ENCODE measurements at places on chromosomes 5 and 9.

- no peak for DNase-seq
Observed at GRCh38 chr9:68532131-68532530, 8.6 kb downstream of the TMEM252 start.

- no peak for DNase-seq
Observed at GRCh38 chr9:117413346-117414219, 1.3 kb downstream of the ASTN2 start.

DNA sequence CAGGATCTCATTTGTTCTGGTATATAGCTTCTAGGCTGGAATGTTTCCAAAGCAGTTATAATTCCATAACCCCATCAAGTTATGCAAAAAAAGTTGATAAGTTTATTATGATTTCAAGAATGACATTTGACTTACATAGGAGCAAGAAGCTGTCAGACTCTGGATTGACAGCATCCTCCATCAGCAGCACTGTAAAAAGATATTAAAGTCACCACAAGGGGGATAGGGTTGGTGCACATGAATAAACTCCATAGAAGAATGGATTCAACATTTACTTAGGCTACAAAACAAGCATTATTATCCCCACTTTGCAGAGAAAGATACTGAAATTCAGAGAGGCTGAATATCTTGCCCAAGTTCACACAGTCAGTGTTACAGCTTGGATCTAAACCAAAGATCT is 208.9 kb upstream of the SLC30A5 start:
- peak; percentile 16 for DNase-seq

- DNase-seq = no peak
Observed at GRCh38 chr9:90830977-90831376, 29.4 kb downstream of the SYK start.

DNA sequence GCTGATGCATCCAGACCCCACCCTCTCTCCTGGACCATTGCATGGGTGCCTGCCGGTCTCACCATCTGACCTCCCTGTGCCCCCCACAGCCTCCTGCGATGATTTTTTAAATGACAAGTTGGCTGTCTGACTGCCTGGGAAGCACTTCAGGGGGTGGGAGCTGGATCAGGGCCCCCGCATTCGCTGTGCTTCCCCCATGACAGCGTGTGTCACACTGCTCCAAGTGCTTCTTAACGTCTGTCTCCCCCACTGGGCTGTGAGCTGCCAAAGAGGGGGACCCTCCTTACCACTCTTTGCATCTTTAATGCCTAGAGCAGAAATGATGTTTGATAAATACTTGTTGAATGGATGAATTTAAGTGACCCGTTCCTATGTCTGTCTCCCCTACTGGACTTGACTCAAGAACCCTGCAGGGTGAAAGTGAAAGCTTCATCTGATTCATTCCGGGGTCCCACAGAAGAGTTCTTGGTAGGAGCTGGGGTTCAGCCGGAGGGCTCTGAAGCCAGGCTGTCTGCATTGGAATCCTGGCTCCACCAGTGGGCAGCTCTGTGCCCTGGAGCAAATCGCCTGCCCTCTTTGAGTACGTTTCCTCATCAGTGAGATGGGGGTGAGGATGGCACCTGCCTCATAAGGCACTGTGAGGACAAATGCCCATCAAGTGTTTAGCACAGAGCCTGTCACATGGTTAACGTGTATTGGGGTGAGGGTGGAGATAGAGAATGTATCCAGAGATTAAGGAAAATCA is 7.6 kb upstream of the EGR1 start:
- DNase-seq = no peak

- DNase-seq = no peak
Observed at GRCh38 chr5:18797222-18797621, 1163.0 kb downstream of the TAF11L14 start.

GRCh38 chr9:138072897-138073296 is 195.3 kb downstream of the CACNA1B start:
- DNase-seq = no peak

DNA sequence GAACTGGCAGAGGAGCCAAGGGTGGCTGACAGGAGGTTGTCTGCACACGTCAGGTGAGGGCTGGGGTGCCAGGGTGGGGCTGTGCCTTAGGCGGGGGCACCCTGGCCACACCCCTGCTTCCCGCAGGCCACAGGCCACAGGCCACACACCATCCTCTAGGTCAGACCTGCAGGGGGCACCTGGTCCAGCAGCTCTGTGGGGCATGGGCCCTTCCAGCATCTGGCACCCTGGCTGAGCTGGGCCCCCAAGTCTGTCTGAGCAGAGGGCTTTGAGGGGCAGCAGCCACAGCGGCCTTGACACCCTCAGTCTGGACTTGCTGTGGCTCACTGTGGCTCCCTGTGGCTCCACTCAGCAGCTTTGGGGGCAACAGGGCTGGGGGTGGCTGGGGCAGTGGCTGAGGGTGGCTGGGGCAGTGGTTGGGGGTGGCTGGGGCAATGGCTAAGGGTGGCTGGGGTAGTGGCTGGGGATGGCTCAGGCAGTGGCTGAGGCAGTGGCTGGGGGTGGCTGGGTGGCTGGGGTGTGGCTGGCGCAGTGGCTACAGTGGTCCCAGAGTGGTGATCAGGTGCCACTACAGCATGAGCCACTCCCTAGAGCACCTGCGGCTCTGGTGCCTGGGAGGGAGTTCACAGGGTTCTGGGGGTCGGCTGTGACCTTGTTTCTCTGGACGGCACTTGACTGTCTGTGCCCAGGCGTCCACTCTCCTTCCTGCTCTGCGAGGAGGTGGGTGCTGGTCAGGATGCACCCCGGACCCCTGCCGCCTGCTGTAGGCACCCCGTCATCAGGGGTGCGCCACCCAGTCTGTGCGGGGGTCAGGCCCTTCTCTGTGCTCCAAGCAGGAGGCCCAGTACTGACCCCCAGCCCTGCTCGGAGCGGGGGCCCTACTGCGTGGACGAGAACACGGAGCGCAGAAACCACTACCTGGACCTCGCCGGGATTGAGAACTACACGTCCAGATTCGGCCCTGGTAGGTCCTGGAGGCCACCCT is 27.1 kb downstream of the NKD2 start:
- no peak for DNase-seq

GRCh38 chr5:170485616-170485911 is 18.3 kb upstream of the KCNIP1 start:
- no peak for DNase-seq

GRCh38 chr9:37236822-37237221 is 116.4 kb downstream of the ZCCHC7 start:
- no peak for DNase-seq

DNA sequence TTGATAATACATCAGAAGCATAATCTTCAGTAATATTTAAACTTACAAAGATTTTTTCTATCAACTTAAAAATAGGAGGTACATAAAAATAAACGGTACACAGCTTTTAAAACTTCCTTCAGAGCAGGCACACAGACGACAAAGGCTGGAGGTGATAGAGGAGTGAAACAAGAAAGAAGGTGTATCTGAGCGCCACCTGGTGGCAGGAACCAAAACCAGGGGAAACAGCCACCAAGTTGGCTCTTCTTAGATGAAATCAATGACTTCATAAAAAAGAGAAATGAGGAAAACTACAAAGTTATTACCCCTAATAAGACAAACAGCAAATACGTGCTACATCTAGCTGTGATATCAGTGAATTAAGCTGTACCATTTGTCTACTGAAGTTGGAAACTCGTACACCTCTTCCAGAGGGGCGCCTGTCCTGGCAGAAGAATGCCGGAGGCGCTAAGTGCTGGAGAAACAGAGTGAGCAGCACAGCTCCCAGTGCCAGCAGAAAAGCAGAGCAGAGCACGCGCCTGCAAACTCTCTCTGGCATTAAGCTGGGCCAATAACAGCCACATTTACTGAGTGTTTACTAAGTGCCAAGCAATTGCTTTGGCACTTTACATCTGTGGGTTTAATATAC is 85.9 kb downstream of the SETX start:
- DNase-seq = peak; percentile 72

DNA sequence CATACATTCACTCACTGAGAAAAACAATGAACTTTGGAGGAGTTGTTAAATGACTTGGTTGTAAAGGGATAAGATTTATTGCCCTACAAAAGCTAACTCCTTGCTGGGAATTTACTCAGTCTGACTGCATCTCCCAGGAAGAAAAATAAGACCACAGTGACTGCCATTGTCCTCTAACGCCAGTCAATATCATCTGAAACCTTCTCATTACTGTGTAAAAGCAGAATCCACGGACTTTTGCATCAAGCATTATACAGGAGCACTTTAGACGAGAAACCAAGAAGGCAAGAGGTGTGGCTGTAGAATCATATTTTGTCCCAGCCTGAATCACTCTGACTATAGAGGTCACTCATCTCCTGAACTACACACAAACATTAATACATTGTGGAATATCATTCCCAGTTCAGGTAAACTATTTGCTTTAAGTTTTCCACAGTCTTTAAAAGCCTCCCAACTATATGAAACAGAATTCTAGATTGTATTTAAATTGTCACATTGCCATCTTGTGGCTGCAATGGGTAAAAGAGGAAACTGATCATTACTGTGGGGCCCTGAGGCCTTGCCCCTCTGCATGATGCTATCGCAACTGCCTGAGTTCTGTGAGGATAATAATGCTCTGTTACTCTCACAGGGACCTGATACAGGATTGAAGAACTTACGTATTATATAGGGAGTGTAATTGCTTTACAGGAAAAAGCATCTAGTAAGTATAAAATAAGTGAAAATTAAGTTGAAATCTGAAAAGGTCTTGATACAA is 142.9 kb downstream of the SLCO4C1 start:
- no peak for DNase-seq

GRCh38 chr5:171445644-171446516 is 26.4 kb downstream of the FGF18 start:
- DNase-seq = no peak

- peak; percentile 51 for DNase-seq
Observed at GRCh38 chr9:133148199-133149129, 15.2 kb downstream of the GBGT1 start.

DNA sequence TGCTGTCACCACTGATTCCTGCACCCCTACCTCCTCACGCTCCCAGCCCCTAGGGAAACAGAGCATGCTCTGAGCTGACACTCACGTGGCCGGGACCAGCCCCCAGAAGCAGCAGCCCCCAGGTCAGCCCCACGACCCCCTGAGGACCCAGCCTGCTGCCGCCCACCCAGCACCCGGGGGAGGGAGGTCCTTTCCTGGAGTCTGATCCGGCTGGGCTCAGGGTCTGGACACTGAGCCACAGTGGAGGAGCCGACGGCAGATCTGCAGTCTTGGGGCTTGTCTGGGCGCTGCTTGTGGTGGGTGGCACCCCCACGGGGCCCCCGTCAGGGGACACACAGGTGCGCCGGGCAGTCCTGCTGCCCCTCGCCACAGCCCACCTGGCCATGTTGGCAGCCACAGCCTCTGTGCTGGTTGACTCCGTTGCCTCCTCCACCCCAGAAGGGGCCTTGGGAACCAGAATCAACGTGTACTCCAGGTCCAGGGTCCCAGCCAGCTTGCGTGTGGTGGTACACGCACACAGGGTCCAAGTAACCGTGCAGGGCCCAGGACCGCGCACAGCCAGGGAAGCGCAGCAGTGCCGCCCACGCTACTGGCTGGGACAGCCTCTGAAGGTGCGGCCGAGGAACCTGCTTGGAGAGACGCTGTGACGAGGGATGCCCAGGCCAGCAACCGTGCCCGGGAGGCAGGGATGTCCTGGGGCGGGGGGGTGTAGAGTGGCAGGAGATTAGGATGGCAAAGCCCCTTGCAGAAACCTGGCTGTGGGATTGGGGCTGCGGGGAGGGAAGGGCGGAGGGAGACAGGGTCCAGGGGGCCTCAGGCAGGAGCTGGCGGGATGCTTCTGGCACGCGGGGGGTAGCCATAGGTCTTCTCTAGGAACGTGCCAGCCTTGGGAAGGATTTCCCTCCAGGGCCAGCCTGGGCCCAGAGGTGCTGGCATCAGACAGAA is 3.5 kb downstream of the DNLZ start:
- no peak for DNase-seq

DNA sequence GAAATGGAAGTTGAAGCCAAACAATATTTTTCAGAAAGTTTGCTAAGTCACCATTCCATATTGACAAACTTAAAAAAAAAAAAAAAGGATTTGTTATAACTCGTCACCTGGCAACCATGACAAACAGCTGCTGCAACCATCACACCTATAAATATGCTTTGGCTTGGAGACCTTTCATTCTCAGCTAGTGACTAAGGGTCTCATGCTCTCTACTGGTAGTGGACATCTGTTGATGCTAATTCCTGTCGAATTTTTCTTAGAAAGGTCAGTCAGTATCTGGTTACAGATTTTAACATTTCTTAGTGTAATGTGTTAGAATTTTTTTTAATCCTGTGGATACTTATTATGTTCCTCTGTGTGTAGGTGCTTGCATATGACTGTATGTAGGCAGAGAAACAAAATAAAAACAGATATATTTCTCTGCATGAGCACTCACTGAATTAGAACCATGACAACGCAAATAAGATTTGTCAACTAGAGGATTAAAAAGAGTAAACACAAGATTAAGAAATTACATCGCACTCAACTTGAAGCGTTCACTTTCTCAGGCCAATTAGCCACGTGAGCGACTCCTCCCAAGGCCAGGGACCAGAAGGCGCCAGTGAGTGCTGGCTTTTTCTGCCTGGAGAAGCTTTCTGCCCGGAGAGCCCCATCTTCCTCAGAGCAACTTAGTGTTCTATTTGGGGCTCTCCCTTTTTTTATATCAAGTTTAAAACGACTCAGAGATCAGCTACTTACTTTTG is 27.0 kb upstream of the ZNF622 start:
- DNase-seq = peak; percentile 9

GRCh38 chr5:135075621-135076020 is 41.6 kb upstream of the PITX1 start:
- DNase-seq = no peak

DNA sequence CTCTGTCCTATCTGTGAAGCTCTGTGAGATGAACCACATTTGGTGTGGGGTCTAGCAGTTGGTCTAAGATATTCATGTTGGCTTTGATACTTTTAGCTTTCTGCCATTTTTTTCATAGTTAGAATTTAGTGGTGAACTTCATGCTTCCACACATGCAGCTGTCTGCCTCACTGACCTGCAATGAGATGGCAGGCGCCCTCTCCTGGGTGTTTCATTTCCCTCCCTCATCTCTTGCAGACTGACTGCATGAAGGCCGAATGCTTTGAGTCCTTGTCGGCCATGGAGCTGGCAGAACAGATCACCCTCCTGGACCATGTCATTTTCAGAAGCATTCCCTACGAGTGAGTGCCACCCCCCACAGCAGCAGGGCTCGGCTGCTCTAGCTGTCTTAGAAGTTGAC is 26.1 kb upstream of the CKMT2 start:
- DNase-seq = no peak

- DNase-seq = no peak
Observed at GRCh38 chr5:176542596-176543427, 5.6 kb upstream of the RNF44 start.

GRCh38 chr5:126973193-126973592 is 57.2 kb downstream of the MARCHF3 start:
- no peak for DNase-seq

DNA sequence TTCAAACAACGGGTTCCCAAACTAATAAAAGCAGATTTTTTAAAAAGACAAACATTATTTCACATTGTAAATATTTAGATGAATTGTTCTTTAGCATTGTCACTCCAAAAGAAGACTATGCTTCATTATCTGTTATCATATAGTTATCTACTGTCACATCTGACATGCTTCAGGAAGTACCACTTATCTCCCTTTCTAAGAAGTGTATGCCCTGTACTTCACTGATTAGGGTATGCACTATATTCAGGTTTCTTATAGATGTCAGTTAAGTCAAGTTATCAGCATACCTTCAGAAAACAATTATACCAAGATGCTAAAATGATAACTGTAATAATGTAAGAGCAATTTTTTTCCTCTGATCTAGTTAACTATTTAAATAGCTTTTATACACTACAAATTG is 40.4 kb downstream of the LMBRD2 start:
- DNase-seq = no peak

Measured in naive thymus-derived CD4-positive, alpha-beta T cell (primary cell).